Peyer's patch (tissue), 4 donors: ENCODE measurements at places on chromosomes 11 and 22.
A peak's percentile ranks its signal among the peaks of the same experiment; 100 is the strongest.

- DNase-seq: no peak
Measured at GRCh38 chr11:124535552-124536232, 7.8 kb downstream of the OR8B12 start.

DNA sequence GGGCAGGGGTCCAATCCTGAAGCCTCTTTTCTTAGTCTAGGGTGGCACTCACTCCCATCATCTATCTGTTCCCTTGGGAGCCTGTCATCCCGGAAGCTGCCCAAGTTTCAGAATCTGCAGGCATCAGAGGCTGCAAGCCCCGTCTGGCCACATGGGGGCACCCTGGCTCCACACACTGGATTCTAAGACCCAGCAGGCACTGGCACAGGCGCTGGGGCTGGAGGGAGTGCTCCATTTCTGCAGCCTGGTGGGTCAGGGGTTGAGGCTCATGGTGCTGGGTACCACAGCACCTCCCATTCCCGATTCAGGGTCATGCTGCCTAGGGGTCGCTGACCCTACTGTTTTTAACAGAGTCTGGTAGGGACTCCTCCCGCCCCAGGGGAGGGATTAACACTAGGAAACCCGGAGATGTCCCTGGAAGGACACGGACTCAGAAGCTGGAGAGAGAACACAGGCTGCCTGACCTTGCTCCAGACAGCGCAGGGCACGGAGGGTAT is 243.9 kb upstream of the SYN3 start:
- peak; percentile 85 for DNase-seq

- DNase-seq: no peak
Measured at GRCh38 chr11:65960824-65961266, 689 bp upstream of the SART1 start.

- no peak for DNase-seq
Measured at GRCh38 chr11:111362887-111363411, 16.1 kb downstream of the POU2AF1 start.

DNA sequence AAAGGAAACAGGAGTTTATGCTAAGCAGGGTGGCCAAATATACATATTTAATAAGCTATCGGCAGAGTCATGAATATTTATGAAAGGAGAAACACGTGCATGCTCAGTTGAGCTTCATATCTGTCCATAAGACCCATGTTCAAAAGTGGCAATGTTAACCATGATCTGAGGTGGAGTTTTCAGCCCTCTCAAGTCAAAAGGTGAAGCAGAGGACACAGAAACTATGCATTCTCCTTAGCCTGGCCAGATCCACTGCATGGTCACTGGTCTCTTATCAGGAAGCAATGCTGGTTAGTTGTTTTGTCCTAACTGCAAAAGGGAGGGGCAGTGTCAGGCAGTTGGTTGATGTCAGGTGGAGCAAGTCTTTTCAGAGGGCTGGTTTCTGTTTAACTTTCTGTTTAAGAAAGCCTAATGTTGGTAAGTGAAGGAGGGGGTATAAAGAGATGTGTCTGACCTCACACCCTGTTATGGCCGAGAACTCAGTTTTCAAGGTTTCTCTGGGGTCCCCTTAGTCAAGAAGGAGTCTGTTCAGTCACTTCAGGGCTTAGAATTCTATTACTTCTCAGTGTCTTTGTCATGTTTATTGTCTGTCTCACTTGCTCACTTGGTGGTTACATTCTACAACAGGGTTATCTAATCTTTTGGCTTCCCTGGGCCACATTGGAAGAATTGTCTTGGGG is 5.5 kb upstream of the SELENOH start:
- DNase-seq: no peak

- DNase-seq: peak; percentile 85
Measured at GRCh38 chr11:61587951-61588727, 7.3 kb upstream of the SYT7 start.

GRCh38 chr11:123448823-123449222 is 18.8 kb downstream of the GRAMD1B start:
- no peak for DNase-seq

DNA sequence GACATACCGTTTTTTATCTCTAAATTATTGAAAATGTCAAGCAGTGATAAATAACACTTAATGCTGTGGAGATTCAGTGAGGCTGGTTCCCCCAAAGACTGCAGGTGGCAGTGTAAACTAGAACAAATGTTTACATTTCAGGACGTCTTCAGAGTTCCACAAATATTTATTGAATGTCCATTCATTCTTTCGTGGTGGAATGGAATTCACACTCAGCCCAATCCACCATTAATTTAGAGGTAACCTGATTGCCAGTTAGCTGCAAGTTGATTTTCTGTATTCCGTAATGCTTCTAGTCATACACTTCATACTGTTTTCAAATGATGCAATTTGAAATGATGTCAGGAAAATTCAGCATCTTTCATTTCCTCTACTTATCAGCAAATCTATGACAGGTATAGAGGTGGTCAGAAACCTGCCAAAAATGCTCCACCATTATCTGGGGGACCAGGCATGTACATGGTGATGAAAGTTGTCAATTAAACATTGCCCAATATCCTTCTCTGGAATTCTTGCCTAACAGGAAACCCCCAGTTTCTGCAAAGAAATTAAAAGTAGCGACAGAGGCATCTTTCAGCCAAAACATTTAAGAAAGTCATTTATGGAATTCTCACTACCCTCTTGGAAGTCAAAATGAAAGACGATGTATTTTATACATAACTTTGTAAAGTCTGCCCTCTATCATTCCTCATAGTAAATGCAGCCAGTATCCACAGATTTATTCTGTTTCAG is 94.3 kb upstream of the BMAL1 start:
- peak; percentile 47 for DNase-seq

GRCh38 chr11:58832056-58832645 is 12.4 kb downstream of the GLYATL2 start:
- no peak for DNase-seq

- no peak for DNase-seq
Measured at GRCh38 chr11:60710482-60710881, 11.1 kb downstream of the MS4A8 start.

GRCh38 chr22:23035557-23036277 is 34.6 kb upstream of the GNAZ start:
- DNase-seq: no peak

DNA sequence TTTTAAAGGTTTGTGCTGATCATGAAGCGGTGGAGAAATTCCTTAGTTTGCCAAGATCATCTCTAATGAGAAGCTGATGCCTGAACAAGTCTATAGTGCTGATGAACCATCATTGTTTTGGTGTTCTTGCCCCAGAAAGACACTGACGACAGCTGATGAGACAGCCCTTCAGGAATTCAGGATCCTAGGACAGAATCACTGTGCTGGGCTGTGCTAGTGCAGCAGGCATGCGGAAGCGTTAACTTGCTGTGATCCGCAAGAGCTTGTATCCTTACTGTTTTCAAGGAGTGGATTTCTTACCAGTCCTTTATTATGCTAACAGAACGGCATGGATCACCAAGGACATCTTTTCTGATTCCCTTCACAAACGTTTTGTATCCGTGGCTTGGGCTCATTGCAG is 104.1 kb downstream of the TBC1D22A start:
- DNase-seq: no peak

DNA sequence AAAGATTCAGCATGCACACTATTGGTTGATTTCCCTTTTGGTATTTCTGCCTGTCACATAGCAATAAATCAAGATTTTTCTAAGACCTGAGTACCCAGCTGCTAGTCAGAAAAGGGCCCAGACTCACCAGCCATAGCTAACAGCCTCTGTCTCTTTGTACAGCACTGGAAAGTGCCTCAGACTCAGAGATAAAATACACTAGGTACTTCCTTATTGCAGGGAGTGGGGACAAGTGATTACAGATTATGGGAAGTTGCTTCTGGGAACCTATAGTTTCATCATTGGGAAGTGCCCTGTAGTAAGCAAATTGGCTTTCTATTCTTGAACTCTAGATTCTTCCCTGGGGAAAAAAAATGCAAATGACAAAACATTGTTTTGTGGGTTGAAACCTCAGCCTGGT is at the start of gene CASP5:
TSS of gene CASP5 (minus strand) at position 166 of the 400 bp plus-strand sequence. CDS start at position 134, 32 bp downstream.
- DNase-seq: peak; percentile 58

- DNase-seq: no peak
Measured at GRCh38 chr11:119797736-119798135, 68.7 kb upstream of the NECTIN1 start.

DNA sequence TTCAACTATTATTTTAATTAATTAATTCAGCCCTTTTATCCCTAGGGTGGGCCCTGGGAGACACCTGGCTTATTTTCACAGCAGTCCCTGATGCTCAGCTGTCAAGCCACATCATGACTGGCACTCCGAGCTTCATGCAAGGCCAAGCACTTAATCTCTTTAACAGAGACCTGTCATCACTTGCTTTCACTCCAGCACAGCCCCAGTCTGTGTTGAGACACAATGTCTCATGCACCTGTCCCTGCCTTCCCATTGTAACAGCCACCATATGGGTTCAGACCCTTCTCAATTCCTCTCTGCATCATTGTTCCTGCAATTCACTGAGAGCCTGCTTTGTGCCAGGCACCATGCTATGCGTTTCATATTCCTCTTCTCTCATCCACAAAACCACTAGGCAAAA is 222.2 kb upstream of the TENM4 start:
- no peak for DNase-seq

DNA sequence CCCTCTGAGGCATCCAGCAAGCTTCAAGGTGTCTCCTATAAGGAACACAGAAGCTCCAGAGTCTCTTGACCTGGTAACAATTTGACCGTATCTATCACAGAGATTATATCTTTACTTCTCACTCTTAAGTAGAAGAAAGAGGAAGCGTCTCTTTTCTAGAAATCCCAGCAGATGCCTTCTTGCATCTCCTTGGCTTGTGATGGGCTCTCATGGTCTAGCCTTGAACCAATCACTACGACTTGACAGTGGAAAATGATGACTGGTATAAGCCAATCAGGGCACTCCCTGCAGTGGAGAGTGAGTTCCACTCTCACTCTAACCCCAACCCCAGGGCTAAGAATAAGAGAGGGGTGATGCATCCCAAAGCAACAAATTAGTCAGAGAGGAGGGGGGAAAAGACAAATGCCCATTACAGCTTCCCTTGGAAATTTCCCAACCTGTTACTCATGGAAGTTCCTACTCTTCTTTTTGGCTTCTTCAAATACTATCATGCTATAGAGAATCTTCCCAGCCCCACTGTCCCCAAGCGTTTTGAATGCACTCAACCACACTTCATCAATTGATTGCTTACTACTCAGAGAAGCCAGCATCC is 293.5 kb downstream of the MN1 start:
- DNase-seq: no peak

DNA sequence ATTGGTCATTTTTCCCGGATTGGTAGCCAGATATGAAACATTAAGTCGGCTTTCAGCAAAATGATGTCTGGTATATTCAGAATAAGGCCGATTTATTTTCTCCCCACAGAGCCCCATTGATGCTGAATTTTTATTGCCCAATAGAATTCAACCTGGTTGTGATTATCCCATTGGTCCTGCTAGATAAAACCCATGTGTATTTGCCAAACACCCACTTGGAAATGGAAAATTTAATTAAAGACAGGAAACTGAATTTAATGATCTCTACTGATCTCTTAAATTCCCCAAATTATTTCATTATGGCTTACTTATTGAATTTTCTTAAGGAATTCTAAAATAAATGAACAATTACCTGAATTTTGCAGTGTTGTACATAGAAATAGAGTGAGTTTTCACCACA is 609.8 kb downstream of the NTM start:
- no peak for DNase-seq

GRCh38 chr11:95156916-95157541 is 67.4 kb downstream of the ENDOD1 start:
- DNase-seq: no peak

DNA sequence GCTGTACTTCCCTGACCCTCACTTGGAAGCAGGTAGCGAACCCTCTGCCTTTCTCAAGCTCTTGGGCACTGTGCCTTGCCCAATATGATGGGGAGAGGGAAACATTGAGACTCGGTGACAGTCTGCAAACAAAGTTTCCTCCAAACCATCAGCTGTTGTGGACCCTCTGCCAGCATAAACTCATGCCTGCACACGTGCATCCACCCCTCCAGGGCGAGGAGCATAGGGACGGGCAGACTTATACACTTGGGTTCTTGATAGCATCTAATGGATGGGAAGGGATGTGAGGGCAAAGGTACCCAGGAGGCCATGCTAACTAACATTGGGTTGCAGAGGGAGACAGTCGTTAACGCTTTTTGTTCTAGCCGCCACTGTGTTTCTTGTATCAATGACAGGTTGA is 8.2 kb upstream of the MAPK8IP1 start:
- no peak for DNase-seq

DNA sequence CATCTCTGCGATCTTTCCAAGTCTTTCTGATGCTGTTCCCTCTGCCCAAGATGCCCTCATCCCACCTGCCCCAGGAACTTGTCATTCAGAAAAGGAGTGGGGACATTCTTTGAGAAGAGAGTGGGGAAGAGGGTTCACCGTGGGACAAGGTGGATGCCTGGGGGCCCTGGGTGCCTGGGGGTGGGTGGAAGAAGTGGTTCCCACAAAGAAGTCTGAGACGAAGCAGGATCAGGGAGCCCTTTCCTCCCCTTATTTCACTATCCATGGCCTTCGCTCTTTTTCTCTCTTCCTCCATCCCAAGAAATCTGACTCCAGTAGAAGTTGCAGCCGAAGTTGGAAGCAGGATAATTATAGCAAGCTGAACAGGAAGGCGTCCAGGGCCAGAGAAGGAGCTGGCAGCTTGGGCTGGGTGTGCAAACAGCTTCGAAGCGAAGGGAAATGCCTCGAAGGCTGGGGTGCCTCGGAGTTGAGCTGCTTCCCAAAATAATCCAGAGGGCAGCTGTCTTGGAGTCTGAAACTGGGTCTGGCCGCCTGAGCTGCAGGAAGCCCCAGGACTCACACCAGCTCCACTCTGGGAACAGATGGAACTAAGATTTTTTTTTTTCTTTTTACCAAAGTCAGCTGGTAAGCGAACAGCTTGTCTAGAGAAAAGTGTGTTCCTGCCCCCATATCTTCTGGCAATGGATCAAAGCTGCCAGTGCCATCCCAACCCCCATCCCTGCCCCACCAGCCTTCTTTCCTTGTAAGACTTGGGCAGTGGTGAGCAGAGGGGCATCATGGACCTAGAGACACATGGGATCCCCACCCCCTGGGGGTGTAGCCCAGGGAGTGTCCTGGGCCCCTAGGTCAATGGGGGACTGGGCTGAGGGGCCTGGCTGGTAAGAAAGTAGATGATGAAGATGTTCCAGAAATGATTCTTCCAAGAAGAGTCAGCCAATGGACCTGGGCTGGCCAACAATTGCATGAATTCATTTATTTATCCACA is 31.5 kb downstream of the PARVG start:
- DNase-seq: no peak
